ENCODE measurements at places on chromosomes 5 and 9.

GRCh38 chr5:175567954-175568353 lies 89.6 kb downstream of the SFXN1 start:
- no peak for DNase-seq

DNA sequence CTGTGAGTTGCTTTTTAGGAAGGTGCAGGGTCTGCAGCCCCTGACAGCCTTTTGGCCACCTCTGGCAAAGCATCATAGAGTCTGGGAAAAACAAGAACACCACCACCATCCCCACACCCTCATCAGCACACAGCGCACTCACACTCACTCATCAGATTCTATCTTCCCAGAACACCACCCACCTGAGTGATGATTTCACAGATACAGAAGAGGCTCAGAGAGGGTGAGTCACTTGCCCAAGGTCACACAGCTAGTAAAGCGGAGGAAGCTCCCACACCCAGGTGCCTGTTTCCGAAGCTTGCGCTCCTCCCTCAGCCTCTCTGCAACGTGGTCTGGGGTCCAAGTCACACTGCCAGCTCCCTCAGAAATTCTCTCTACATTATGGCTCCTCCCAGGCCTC lies 41.8 kb upstream of the HRH2 start:
- DNase-seq = no peak

GRCh38 chr9:104774132-104774531 lies 10.2 kb downstream of the NIPSNAP3B start:
- DNase-seq = no peak

DNA sequence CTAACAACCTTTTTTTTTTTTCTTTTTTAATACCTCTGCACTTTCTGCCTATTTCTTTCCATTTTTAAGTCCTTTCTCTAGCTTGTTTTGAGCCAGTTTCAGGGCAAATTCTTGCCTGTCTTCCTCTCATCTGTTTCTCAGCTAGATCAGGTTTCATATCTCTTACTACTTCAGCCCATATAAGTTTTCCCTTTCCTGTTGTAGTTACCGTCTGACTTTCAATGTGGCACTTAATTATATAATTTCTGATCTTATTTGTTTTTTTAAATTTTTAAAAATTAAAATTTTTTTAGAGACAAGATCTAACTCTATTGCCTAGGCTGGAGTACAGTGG lies 104.7 kb upstream of the ELL2 start:
- no peak for DNase-seq

DNA sequence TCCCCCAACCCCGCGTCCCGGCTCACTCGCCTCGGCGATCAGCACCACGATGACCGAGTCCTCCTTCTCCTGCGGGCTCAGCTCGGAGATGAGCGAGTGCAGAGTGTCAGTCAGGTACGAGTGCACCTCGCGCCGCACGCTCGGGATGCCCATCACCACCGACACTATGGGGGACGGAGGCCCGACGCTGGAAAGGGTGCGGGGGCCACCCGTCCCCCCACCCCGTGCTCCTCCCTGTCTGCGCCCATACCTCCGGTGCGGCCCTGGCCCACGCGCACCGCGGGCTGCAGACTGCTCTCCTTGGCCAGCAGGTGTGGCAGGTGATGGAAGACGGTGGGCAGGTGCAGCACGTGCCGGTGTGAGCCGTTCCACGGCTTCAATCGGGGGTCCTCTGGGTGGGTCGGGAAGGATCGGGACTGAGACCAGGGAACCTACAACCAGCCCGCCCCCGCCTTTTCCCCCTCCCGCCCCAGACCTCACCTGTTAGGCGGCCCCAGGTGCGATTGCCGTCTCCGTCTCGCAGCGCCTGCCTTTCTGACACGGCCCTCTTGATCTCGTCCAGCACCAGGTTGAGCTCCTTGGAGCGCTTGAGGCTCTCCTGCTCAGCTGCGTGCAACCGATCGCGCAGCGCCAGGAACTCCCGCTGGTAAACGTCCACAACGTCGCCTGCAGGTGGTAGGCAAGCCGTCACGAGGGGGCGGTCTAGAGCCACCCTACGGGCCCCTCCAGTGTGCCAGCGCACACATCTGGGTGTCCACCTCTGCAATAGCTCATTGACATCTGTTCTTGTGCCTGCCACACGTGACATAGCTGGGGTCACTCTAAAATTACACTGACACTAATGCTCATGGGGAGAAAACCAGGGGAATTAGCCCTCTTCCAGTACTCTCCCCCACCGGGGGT lies 5.1 kb downstream of the MGAT4B start:
- no peak for DNase-seq

- no peak for DNase-seq
Measured at GRCh38 chr5:142770650-142771609, 753 bp downstream of the ARHGAP26 start.

GRCh38 chr9:935348-935965 lies 41.0 kb upstream of the DMRT3 start:
- no peak for DNase-seq

DNA sequence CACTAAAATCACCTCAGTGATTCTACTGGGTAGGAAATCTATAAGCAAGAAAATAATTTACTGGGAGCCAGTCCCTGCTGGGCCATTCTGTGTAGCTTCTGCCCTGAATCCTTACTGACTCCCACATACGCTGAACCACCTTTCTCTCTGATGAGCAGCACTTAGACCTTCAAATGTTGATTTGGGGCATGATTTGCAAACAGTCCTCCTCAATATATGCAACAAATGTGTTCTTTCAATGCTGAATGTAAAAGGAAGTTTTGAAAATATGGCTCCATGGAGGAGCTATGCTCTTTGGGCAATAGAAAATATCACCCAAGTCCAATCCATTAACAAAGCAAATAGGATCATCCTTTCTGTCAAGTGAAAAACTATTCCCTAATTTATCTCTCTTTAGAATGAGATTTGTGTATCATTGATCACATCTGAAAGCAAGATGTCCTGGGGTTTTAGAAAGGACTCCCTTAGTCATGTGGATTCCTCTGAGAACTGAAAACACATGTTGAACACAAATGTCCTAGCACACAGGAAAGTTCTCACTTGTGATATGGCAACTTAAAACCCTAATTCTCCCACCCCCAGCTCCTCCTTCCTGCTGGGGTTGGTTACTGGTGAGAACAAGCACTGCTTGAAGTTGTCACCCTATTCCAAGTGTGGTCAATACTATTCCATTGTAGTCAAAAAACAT lies 8.9 kb upstream of the CER1 start:
- no peak for DNase-seq

DNA sequence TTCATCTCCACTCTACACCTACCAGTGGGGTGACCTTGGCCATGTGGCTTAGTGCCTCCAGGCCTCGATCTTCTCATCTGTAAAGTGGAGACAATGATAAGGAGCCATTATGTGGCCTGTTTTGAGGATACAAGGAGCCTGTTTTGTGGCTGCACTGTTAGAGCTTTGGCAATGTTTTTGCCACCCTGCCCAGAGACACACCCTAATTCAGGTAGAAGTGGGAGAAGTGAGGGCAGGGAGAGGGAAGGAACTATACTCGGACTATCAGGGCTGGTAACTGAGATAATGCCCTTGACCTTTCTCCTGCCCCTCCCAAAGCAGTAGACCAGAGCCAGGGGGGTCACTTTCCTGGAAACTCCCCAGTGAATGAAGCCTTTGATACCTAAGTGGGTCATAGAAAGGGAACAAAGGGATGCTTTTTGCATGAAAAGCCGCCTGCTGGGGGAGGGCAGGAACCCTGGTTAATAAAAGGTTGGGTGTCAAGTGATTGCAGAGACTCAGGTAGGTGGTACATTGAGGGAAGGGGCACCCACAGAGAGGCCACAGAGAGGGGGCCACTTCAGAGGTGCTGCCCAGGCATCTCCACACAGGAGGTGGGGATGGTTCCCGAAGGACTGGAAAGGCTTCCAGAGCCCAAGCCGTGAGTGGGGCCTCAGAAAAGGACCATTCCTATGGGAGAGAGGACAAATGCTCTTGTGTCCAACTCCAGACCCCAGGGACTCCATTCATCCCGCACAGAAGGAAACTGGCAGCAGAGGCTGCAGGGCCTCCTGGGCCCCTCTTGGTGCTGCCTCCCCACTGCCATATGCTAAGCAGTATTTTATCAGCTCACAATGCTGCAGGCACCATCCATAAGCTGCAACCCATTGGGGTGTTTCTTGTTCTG lies 42.3 kb upstream of the VDAC1 start:
- DNase-seq = no peak

DNA sequence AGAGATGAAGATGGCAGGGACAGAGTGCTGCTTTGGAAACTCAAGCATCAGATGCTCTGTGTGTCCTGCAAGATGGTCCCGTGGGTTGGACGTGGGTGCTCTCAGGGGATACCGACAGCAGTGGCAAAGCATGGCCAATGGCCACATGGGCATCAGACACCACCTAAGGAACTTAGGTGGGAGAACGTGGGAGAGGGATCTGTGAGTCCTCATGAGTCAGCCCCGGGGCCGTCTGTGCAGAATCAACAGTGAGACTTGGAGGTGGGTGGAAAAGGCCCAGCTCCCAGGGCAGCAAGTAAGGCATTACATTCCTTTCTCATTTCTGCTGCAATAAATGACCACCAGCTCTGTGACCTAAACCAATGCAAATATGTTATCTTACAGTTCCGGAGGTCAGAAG lies 77.0 kb downstream of the RAD23B start:
- DNase-seq = no peak

GRCh38 chr9:136860529-136860928 lies 5.6 kb downstream of the EDF1 start:
- DNase-seq = no peak

- DNase-seq = no peak
Measured at GRCh38 chr9:94808926-94809700, 82.6 kb downstream of the AOPEP start.

GRCh38 chr5:145660897-145661640 lies 174.1 kb downstream of the PRELID2 start:
- peak; percentile 1 for DNase-seq

- no peak for DNase-seq
Measured at GRCh38 chr5:34498572-34498971, 157.6 kb upstream of the RAI14 start.

GRCh38 chr5:2752059-2752820 lies 763 bp upstream of the IRX2 start:
- no peak for DNase-seq

DNA sequence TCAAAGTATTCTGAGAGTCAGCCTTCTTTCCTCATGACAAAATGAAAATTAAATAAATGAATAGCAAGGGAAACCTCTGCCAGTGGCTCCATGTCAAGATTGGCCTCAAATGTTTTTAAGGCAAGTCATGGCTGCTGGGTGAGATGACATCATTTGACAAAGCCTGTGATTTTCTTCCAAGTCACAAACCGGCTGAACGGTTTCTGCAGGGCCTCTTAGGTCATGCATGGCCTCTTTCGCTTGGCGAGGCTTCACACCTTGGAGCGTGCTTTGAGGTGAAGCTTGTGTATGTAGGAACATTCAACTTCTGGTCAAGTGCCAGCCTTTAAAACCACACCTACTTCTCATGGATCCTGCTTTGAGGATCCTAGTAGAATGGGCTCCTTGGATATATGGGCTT lies 161.0 kb upstream of the ZNF618 start:
- no peak for DNase-seq

DNA sequence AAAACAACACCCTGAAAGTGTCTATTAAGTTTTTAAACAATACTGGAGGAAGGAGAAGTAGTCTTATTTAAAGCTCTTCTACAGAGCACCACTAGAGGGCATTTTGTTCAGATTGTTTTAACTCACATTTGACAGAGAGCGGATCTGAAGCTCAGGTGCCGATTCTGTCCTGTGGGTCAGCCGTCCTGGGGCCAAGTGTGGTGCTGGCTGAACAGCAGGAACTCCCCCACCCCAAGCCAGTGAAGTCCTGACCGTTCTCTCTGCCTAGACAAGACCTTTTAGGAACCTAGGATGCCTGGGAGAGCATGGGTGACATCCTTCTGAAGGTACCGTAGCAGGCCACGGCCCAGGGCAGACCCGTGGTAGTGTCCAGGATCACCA lies 3.9 kb downstream of the EXOC3 start:
- DNase-seq = no peak

DNA sequence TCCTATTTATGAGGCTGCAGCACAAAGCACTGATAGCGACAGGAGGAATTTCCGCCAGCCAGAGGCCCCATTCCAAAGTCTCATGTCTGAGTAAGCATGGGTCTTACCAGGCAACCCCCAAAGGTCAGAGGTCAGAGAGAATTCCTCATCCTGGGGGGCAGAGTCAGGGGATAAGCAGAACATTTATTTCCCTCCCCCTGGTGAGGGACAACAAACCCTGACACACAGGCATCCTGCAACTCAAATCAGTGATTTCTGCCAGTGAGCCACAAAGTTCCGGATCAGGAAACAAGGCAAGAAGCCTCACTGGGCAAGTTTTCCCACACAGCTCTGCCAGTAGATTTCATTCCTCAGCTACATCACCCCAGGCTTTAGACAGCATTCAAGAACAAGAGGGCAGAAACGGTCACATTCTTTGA lies 37.0 kb downstream of the ADAMTS12 start:
- DNase-seq = no peak

DNA sequence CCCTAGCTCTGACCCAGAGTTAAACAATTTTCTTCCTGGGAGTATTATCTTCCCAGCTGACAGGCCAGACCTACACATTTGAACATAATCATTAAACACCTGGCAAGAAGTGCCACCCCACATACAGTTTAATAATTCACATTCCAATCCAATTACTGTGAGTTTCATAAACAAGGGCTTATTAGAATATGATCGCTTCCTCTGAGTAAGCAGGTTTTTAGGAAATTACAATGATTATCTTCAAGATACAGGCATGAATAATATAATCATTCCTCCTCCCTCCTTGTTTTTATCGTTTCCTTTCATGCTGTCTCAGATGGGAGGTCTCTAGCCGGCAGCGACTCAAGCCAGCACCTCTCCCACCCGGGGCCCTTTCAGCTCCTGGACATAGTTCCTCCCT lies 15.8 kb upstream of the KIF4B start:
- DNase-seq = no peak

DNA sequence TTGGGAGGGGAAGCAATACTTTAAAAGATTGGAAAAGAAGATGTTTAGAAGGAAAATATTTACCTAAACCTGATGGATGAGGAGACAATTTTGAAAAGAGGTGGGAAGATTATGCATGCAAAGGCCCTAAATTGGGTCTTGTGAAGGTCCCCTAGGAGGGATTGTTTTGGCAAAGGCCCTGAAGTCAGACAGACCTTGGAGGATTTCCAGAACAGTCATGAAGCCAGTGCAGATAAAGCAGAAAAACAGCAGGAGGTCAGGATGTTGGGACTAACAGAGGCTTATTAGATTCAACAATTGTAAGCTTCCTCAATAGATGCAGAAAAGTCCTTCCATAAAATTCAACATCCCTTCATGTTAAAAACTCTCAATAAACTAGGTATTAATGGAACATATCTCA lies 361.0 kb upstream of the CDH6 start:
- no peak for DNase-seq

- no peak for DNase-seq
Measured at GRCh38 chr5:58998544-58998943, 415.7 kb downstream of the RAB3C start.

GRCh38 chr5:98961665-98962344 lies 33.0 kb upstream of the CHD1 start:
- no peak for DNase-seq

DNA sequence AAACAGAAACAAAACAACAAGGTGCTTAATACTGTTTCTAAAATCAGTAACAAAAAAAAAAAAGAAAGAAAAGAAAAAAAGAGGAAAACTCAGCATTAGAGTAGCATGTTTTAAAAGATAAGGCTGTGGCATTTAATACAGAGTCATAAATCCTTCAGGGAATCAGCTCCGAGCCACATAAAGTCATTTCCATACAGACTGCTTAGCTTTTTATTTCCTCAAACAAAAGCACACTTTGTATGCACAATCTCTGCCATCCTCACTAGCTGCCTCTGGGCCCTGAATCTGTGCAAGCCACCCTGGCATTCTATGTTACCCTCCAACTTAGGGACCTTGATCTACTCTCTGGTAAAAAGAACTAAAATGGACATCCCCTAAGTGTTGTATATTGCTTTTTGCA lies 87.6 kb downstream of the SEMA6A start:
- DNase-seq = no peak

Data from amygdala (tissue), 56 donors.